Activated T-helper 1 cell treated with anti-CD3 and anti-CD28 coated beads, Interleukin-2, amount 50 U/mL, for 16 hours (primary cell): ENCODE measurements at places on chromosomes 11 and 22.

GRCh38 chr22:37792494-37792893 is 15.2 kb upstream of the GCAT start:
- DNase-seq = no peak

DNA sequence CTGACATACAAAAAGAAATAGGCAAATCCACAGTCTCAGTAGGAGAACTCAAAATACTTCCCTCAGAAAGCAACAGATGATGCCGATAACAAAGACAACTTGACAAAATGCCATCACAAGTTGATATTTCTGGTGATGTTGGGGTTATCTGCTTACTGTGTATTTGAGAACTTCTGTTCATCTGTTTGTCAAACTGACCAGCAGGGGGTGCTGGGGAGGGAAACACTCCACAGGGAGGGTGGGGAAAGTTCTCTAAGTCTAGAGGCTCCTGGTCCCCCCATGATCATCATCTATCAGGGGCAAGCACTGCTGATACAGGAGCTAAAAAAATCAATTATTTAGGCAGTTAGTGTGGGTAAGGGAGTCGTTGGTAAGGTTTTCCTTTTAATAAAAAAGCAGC is 19.2 kb downstream of the GLYATL1 start:
- DNase-seq = no peak

- DNase-seq = no peak
These were observed 109.8 kb downstream of the KCNQ1 start for GRCh38 chr11:2554338-2555207.

DNA sequence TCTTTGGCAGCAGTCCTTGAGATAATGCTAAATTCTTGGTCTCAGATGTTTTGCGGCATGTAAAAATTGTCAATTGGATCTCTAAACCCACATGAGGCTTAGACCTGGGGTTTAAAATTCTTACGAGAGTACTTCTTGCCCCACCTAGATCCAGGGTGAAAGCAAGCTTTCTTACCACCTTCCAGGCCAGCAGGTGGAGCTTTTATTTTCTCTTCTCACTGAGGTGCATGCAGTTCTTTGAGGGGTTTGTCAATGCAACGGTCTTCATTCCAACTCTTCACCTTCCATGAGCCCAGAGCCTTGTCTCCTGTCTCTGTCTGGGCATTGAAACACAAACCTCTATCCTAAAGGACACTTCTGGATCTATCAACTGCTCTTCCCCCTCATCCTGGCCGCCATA is 154.1 kb downstream of the MYO18B start:
- no peak for DNase-seq

- DNase-seq = no peak
These were observed 9.0 kb upstream of the PANX3 start for GRCh38 chr11:124602193-124602592.

GRCh38 chr11:65695459-65696241 is 16.4 kb upstream of the KAT5 start:
- no peak for DNase-seq

DNA sequence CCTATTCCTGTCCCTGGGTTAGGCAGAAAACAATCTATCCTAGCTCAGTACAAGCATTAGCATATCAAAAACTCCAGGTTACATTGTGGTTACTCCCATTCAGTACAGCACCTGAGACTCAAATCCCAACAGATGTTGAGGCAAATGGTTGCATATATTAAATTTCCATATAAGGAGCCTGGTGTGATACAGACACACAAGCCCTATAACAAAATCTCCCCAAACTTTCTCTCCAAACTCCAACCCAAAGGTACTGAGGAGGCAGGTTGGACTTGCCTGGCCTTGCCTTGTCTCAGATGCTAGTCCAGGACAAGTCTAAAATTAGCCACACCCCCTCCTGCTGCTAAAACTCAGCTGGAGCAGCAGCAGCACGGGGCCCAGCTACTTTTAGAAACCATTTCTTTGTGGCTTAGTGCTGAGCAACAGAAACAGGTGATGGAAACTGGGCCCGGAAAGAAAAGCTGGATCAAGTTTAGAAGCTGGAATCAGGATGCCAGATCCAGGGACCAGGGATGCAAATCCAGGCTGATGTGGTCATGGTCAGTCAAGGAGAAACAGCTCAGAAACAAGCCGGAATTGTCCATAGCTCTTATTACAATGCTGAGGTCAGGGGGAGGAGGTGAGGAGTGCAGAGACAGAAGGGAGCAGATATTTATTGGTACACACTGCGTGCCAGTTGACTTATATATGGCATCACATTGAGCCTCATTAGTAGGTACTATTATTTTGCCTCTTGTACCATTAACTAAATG is 73.7 kb upstream of the AMOTL1 start:
- no peak for DNase-seq

DNA sequence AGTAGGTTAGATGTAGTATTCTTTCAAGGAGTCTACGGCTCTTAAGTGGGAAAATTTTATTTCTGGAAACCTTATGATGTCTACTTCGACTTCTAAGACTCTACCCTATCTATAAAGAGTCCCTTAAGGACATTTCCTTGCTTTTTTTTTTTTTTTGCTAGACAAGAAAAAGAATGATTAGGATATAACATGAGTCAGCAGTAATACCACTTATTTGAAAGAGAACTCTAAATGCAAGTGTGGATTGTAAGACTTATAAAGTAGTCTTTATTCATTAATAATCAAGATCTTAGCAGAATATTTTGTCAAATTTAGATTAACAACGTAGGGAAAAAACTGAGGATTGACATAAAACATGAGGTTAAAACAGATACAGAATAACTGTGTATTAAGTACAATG is 71.0 kb downstream of the DKK3 start:
- DNase-seq = no peak

DNA sequence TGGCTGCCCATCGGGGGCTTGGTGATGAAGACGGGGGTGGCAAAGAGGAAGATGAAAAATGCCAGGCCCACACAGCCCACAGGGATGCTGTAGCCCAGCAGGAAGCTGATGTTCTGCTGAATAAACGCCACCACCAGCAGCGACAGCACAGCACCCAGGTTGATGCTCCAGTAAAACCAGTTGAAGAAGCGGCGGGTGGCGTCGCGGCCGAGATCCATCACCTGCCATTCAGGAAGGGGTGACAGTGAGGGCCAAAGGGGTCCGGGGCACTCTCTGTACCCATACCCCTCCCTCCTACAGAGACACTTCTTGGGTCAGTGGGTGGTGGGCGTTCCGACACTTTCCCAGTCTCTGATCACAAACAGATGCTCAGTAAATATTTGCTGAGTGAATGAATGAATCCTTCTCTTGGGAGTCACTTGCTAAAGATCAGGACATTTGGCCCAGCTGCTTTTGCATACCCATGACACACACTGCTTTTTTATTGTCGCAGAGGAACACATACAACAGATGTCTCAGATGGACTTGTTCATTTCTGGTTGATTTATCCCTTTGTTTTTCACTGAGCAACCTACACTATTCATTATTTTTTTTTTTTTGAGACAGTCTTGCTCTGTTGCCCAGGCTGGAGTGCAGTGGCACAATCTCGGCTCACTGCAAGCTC is 5.2 kb downstream of the SLC15A3 start:
- DNase-seq = no peak
